ENCODE measurements at places on chromosomes 2 and 18.

- DNase-seq = no peak
Observed at GRCh38 chr2:119240311-119241204, 16.9 kb downstream of the STEAP3 start.

- DNase-seq = no peak
Observed at GRCh38 chr2:45005261-45006002, 3.8 kb downstream of the SIX2 start.

- peak; percentile 57 for DNase-seq
Observed at GRCh38 chr2:230866756-230867523, 2.2 kb downstream of the ITM2C start.

GRCh38 chr2:98039085-98039756 lies 43.5 kb upstream of the TMEM131 start:
- no peak for DNase-seq

DNA sequence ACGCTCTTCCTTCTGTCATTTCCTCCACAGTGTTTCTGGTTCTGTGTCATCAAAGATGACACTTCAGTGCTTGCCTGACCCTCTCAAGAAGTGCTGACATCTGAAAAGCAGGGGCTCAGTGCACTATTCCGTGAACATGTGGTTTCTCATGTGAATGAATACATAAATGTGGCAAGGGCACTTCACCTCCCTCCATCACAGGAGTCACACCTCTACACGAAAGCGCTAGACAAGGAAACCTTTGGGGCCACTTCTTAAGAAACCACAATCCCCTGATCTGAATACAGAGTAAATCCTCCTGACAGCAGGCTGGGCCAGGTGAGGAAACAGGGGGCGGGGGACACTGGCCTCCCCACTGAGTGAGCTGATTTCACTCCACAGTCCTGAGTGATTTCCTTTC lies 145.8 kb upstream of the ACAA2 start:
- DNase-seq = no peak

DNA sequence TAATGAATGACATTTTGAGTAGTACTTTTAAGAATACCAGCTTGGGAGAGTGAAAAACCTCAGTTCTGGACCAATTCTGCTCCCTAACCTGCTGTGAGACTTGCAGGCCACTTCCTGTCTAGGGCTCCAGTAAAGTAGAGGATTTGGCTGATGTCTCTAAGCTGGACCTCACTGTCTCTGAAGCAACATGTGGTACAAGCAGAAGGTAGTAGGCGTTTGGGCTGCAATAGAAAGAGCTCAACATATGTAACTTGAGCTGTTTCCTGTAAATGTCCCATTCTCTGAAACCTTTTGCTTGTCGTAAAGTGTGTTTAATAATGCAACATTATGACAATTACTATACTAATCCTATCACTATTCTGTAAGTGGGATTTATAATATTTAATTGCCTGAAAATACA lies 213.1 kb downstream of the MYO3B start:
- DNase-seq = no peak

- no peak for DNase-seq
Observed at GRCh38 chr2:9284521-9285297, 78.1 kb downstream of the ASAP2 start.

GRCh38 chr2:105573910-105574655 lies 170.6 kb upstream of the NCK2 start:
- DNase-seq = no peak

DNA sequence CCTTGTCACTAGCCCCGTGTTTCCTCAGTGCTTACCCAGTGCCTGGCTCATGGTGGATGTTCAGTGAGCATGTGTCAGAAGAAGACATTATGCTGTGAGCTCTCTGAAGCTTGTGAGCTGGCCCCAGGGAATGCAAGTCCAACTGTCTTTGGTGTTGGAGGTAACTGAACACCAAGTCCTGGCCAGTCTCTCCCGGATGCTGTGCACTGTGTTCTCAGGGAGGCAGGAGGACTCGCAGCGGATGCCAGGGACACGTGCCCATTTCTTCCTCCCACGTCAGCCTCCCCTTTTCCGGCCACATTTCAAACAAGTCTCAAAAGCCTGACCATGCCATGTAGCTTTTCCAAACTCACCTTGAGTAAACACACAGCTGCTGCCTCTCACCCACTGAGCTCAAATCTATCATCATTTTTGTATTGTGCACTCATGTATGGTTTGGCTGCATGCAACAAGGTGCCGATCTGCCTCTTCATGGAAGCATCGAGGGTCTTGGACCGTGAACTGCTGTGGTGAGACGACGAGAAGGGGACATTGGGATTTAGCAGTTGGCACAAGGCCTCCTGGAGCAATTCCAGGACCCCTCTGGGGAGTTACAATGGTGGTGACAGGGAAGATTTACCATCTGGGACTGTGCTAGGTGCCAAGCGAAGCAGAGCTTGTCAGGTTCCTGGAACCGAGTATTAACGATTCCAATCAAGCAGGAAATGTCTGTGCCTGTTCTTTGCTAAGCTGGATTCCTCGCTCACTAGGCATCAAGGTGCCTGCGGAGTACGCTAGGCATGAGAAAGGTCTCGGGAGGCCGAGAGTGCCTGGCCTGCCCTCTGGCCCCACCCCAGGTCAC lies 44.4 kb upstream of the MGAT4A start:
- DNase-seq = no peak

GRCh38 chr2:191945623-191946022 lies 98.7 kb upstream of the CAVIN2 start:
- no peak for DNase-seq

DNA sequence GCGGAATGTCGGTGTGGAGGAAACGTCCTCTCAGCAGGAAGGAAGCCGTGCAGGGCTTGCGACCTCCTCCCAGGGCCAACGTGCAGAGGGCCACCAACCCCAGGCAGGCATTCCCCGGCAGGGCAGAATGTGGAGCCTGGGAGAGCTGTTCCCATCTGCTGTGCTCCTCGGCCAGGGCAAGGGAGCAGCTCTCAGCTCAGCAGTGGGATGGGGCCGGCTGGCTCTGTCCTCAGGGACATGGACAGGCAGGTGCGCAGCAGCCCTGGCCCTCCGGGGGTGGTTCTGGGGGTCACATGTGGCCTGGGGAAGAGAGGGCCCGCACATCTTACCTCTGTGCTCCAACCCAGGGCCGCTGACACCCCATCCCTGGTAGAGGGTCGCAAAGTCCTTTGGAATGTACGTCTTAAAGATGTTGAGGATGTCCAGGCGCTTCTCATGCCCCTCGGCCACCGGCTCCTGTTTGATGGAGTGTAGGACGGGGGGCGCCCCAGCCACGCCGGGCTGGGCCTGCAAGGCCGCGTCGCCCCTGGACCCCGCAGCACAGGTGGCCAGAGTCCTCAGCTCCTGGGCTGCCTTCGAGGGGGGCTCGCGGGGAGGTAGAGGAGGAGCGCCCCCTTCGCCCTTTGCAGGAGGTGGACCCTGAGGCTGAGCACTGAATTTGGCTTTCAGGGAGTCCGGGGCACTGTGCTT lies 116.4 kb downstream of the ZNF516 start:
- DNase-seq = no peak

- no peak for DNase-seq
Observed at GRCh38 chr2:218262237-218262600, 1.4 kb downstream of the GPBAR1 start.

GRCh38 chr2:208062961-208063360 lies 37.6 kb upstream of the PLEKHM3 start:
- no peak for DNase-seq

- peak; percentile 44 for DNase-seq
Observed at GRCh38 chr2:105935063-105935462, 190.4 kb downstream of the NCK2 start.

DNA sequence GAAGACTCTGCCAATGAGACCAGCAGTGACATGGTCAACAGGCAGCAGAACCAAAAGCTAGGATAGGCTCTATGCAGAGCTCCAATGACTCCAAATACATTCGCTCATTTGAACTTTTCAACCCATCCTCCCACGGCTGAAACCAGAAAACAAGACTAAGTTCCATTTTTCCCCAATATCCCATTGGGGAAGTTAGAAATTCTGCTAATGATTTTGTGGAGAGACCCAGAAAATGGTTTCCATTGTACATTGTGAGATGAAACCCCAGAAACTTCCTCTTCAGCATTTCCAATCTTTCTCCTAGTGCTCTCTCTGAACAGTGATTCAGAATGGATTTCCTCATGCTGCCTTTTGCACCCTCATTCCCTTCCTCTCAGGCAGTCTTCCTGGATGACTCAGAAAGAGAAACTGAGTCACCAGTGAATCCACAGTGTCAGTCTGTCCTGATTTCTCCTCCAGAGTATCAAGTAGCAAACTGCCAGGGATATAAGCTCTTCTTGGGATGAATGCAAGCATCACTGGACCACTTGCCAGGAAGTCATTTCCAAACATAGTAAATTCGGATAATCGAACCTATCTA lies 467.7 kb upstream of the ID2 start:
- DNase-seq = no peak

GRCh38 chr2:112779598-112779997 lies 4.7 kb downstream of the IL1A start:
- no peak for DNase-seq
